NCI-H748 treated with DMSO at 0.1 percent for 48 hours (cell line): ENCODE measurements at places on chromosomes 7 and 10.

- DNase-seq, result no peak
These were observed 64.4 kb upstream of the PDGFA start for GRCh38 chr7:584122-584465.

GRCh38 chr7:50717181-50717580 lies 65.5 kb downstream of the GRB10 start:
- DNase-seq, result no peak

DNA sequence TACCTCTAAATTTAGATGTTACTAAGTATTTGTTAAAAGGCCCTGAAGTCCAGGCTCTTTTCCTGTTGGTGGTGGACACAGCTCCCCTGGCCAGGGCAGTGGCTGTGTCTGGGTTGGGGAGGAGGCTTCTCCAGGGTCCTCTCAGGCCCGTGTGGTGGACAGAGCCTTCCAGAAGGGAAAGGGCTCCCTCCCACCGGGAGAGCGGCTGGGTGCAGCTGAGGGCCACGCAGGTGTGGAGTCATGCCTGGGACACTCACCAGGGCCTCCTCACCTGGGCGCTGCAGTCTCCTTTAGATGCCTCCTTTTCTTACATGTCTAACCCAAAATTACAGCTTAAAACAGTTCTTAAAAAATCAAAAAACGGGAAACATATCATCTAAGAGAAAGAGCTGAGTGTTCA lies 128.2 kb upstream of the TCERG1L start:
- DNase-seq, result no peak

GRCh38 chr7:121385800-121386179 lies 10.3 kb downstream of the FAM3C start:
- no peak for DNase-seq

- DNase-seq, result no peak
These were observed 441.9 kb upstream of the NPVF start for GRCh38 chr7:25669961-25670841.

- DNase-seq, result no peak
These were observed 96.1 kb downstream of the SH3PXD2A start for GRCh38 chr10:103759100-103759781.

DNA sequence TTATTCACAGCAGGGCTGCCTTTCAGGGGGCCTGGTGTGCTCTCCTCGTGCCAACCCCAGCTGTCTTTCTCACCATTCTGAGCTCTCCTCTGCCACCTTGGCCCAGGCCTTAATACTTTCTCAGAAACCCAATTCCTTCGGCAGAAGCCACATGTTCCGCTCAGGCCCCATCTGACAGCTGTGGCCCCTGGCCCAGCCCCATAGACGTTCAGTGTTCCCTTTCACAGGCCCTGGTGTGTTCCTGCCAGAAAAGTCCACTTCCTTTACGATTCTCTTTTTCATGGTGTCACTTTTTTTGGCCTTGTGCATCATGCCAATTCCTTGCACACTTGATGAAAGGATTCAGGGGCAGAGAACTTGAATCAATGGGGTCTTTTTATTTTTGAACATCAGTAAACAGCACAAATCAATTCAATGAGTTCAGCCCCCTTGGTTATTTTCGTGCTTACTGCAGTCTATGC lies 15.9 kb upstream of the GPNMB start:
- DNase-seq, result no peak

GRCh38 chr10:89773081-89773480 lies 71.7 kb downstream of the KIF20B start:
- no peak for DNase-seq

DNA sequence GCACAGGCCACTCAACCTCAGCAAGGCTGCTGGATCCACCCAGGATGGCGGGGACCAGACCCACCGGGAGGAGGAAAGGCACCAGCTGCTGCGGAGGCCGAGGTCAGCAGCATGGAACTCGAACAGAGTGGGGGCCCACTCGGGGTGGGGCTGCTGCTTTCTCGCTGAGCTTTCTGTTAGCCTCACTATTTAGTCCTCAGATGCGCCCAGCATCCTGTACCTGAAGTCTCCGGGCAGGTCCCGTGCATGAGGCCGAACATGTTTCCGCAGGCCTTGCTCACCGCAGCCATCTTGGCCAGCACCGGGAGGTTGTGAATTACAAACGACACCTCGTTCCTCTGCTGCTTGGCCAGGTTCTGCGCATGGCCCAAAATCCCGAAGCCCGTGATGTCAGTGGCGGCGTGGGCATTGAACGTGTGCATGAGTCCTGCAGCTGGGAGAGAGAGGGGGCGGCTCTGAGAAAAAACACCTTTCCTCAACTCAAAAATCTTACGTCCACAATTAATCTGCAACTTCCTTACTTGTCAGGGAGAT lies 22.8 kb upstream of the PHYH start:
- no peak for DNase-seq

GRCh38 chr7:158682456-158682855 lies 22.1 kb downstream of the NCAPG2 start:
- DNase-seq, result no peak

- no peak for DNase-seq
These were observed 794 bp downstream of the MBL2 start for GRCh38 chr10:52771534-52772445.

DNA sequence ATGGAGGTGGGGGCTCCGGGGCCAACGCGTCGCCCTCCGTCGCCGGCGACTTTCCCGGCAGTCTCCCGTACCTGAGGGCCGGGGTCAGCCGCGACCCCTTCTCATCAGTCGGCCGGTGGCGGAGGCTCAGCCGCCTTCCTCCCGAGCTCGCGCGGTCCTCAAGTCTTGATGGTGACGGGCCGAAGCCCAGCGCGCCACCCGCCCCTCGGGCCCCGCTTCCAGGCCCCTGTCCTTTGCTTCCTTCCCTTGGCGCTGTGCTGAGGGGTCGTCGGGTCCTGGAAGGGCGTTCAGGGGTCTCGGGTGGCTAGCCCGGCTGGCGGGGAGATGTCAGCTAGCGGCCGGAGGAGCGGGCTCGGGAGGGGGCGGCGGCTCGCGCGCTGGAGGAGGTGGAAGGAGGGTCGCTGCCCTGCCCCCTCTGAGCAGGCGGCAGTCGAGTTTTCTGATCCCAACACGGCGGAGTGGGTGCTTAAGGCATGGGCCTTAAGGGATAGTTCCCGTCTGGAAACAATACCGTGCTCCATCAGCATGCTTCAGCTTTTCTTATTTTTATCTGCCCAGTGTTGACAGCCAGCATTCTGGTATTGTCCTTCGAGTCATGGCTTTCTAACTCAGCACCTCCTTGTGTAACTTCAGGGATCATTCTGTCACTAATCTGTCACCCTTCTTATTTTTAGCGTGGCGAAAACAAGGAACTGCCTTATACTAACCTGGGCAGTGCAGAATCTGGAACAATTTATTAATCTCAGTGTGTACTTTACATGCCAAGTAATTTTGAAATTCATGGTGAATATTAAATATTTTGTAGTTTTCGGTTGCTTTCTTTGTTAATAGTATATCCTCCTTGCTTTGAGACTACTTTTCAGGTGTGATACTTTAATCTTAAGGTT lies 748 bp downstream of the PHTF2 start:
- no peak for DNase-seq
